Stimulated activated CD4-positive, alpha-beta T cell treated with anti-CD3 and anti-CD28 coated beads, TNF-alpha, amount 100 ng/mL, for 1 hour (primary cell): ENCODE measurements at places on chromosomes 6 and 20.

- DNase-seq: no peak
These were observed 125.9 kb downstream of the FYN start for GRCh38 chr6:111747396-111747795.

DNA sequence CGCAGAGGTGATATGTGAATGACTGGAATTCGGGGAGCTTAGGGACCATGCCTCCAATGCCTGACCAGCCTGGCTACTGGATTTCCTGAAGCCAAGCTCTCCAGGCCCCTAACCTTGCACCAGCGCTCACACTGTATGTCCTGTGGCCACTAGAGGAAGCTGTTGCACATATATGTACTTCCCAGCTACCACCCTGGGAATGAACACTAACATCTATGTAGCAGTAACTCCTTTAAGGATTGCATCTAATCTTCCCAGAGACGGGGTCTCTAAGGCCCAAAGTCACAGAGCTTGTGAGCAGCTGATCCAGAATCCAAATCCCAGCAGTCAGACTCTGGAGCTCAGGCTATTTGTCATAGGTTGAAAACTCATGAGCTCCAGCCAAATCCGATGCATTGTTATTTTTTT lies 20.4 kb upstream of the BPIFB1 start:
- no peak for DNase-seq

- no peak for DNase-seq
These were observed 35.4 kb upstream of the HFE start for GRCh38 chr6:26051665-26052310.

- no peak for DNase-seq
These were observed 63.7 kb downstream of the DHX35 start for GRCh38 chr20:39025883-39026282.

DNA sequence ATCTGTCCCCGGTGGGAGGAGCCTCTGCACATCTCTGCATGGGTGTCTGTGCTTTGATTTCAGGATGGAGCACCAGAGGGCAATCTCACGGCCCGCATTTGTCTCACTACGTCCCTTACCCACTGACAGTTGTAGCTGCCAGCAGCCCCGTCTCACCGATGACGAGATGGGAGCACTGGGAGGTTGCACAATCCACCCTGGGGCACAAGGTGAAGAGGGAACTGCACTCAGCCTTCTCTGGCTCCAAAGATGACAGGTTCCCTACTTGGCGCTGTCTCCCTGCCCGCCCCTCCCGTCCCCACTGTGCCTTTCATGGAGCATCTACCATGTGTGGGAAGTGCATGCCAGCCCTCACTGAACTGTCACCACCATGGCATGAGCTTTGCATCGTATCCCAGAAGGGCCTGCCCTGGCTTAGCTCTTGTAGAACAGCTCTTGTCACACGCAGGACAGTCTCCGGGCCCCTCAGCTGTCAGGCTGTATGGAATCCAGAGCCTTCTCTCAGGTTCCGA lies 99.9 kb upstream of the PMEPA1 start:
- no peak for DNase-seq

- DNase-seq: no peak
These were observed 60.6 kb upstream of the CCN6 start for GRCh38 chr6:111993342-111993741.

- DNase-seq: no peak
These were observed 49.6 kb upstream of the HBS1L start for GRCh38 chr6:135104199-135104598.

GRCh38 chr6:6605873-6606272 lies 17.4 kb downstream of the LY86 start:
- DNase-seq: no peak

GRCh38 chr20:1414982-1415381 lies 22.1 kb upstream of the FKBP1A start:
- no peak for DNase-seq

- DNase-seq: no peak
These were observed 465.1 kb upstream of the CHD6 start for GRCh38 chr20:42083280-42083679.

- DNase-seq: no peak
These were observed 27.4 kb downstream of the COL11A2 start for GRCh38 chr6:33164665-33165373.

- DNase-seq: no peak
These were observed 718.7 kb upstream of the ADGRB3 start for GRCh38 chr6:67916399-67916798.

- no peak for DNase-seq
These were observed 115.9 kb downstream of the LY86 start for GRCh38 chr6:6704103-6705060.

GRCh38 chr6:123610779-123611178 lies 26.0 kb downstream of the TRDN start:
- no peak for DNase-seq

- DNase-seq: no peak
These were observed 2.7 kb upstream of the HACE1 start for GRCh38 chr6:104862456-104862855.

GRCh38 chr20:45303586-45304463 lies 2.8 kb upstream of the RBPJL start:
- no peak for DNase-seq

GRCh38 chr6:170093658-170094596 lies 197.0 kb downstream of the DLL1 start:
- DNase-seq: no peak

DNA sequence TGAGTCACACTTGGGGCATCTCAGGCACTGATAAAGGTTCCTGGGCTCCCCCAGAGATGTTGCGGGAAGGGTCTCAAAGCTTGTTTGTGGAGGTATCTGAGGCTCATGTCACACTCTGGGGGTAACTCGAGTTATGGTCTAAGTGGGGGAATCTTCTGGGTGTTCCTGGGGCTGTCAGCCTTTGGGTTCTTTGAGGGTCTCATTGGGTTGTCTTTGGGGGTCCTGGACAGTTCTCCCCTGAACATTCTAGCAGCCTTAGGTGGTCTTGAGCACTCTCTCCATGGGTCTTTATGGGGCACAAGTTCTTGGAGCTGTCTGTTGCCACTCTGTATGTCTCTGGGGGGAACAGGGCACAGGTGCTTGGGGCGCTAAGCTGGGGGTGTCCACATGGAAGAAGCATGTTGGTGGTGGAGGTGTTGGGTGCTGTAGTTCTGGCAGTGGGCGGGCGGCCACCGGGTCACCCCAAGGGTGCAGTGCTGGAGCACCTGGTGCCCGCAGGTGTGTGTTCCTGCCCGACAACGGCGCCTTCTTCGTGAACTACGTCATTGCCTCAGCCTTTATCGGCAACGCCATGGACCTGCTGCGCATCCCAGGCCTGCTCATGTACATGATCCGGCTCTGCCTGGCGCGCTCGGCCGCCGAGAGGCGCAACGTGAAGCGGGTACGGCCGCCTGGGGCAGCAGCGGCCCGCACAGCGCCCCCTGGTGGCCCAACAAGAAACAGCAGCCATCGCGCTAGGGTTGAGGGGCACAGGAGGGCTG lies 7.1 kb upstream of the CAPN11 start:
- peak; percentile 60 for DNase-seq

DNA sequence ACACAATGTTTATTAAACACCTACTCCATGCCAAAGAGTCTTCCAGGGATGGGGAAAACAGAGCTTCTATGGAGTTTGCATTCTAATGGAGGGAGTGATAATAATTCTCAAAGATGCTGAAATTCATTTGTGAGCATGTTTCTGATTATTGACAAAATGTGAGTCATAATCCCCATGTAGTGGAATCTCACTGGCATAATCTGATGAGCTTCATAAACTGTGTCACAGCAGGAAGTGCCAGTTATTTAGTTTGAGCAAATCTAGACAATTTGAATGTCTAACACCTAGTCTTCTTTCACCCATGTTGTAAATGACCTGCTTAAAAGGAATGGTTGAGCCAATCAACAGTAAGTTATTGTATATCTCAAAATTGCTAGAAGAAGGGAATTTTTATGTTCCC lies 95.1 kb downstream of the KCNQ5 start:
- DNase-seq: no peak

DNA sequence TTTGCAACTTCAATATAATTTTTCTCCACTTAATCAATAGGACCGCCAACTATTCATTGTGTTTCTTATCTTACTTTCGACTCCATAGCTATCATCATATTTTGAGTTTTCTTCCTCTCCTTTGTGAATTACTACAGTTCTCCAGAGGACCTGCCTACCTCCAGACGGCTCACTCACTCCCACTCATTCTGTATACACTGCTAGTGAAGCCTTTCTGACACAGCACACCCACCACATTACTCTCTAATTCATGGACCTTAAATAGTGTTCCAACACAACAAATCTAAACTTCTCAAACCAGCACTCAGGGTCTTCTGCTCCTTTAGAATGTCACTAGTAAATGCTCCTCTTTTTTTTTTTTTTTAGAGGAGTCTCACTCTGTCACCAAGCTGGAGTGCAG lies 23.8 kb downstream of the FKBP5 start:
- no peak for DNase-seq

GRCh38 chr6:37653933-37654565 lies 43.6 kb downstream of the MDGA1 start:
- DNase-seq: peak; percentile 25

- DNase-seq: no peak
These were observed 1107.8 kb upstream of the FLRT3 start for GRCh38 chr20:15445056-15445840.

DNA sequence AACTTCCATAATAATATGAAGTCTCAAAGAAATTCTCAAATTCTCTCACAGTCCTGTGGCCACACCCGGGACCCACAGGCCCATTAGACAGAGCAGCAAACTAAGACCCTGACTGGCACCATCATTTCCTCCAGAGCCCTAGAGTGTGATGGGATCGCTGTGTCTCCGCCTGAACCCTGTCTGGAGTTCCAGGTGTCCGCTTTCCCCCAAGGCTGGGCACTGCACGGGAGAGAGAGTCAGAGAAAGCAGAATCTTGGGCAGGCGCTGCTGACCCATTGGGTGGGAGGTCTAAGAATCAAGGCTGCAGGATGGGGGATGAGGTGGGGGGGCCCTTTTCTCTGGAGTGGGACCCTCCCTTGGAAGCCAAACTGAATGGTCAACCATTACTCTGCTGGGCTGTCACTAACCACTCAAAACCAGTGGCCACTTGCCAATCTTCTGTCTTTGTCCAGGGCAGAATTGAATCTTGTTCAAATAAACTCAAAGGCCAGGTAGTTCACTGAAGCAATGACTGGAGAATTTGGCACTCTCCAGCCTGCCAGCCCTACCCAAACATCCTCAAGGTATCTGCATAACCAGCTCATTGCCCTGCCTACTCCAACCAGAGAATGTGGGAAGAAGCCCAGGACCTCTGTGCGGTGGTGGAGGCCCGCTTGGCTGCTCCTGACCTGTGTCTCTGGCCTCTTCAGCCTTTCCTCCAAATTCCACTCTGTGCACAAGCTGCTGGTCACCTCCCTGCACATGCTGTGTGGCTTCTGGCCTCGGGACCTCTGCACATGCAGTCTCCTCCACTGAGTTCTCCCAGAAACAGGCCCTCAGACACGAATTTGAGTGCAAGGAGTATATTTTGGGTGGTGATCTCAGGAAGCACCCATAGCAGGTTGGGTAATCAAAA lies 141.1 kb downstream of the CEBPB start:
- DNase-seq: no peak

DNA sequence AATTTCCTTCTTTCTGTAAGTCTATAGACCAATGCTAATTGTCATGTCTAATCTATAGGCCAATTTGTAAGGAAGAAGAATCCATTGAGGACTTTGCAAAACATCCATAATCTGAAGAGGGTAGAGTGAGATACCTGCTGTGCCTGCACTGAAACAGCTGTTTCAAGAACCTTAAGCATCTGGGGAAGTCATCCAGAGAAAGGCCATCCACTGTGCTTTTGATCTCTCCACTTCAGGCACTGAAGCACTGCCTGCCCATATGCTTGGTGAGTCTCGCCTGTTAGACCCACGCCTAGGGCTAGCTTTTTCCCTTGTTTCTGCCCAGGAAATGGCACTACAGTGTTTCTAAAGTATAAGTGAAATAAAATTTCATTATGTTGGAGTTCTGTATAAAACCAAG lies 921.8 kb upstream of the EPHA7 start:
- DNase-seq: no peak

GRCh38 chr6:124487623-124488431 lies 474.4 kb upstream of the RNF217 start:
- no peak for DNase-seq

DNA sequence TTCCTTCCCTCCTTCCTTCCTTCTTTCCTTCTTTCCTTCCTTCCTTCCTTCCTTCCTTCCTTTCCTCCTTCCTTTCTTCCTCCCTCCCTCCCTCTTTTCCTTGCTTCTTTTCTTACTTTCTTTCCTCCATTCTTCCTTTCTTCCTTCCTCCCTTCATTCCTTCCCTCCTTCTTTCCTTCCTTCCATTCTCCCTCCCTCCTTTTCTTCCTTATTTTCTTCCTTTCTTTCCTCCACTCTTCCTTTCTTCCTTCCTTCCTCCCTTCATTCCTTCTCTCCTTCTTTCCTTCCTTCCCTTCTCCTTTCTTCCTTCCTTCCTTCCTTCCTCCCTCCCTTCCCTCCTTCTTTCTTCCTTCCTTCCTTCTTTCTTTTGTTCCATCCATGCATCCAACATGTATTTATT lies 35.1 kb upstream of the EDN3 start:
- no peak for DNase-seq

DNA sequence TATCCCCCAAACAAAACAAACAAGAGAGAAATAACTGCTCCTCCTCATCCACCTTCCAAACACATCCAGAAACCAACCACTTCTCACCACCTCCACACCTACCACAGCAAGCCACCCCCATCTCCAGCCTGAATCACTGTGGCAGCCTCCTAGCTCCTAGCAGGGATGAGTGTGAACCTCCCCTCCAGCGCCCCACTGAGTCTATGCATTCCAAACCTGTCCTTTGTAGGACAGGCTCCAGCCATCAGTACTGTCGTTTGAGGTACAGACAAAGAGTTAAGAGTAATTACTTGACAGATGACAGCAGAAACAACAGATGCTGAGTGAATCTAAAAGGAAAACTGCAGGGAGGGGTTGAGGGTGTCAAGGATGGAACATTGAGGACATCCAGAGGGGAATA lies 2.4 kb downstream of the METTL24 start:
- DNase-seq: no peak

DNA sequence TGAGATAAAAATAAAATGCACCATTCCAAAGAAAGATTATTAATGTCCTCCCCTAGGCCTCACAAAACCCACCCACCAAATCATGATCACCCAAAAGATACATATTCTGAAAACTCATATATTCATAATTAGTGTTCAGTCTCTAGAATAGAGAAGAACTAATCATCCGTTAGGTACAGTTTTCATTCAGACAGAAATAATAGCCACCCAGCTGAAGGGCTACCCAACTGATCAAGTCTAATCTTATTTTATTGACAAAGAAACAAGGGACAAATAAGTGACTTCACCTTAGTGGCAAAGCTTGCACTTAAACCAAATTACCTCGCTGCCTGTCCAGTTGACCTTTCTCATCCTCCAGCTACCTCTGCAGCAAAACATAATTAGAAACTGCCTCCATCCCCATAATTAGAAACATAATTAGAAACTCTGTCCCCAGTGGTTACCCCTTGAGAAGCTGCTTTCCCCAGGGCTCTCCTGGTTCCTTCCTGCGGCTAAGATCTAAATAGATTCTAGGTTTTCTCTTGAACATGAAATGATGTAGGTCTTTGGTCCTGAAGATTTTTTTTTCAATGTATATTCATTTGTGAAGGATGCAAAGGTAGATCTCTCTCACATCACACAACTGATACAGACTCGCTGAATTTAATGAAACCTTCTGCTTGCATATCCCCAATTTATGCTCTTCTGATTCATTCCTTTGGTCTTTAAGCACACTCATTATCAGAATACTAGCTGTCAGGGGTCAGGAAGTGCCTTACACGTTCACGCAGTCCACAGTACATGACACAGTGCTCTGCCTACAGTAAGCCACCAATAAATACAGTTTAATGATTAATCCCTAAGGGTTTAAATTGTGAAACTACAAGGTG lies 46.3 kb downstream of the HBS1L start:
- DNase-seq: no peak
